ENCODE measurements at places on chromosomes 2 and 18.

- no peak for DNase-seq
Measured at GRCh38 chr2:171963198-171963597, 36.6 kb upstream of the METAP1D start.

DNA sequence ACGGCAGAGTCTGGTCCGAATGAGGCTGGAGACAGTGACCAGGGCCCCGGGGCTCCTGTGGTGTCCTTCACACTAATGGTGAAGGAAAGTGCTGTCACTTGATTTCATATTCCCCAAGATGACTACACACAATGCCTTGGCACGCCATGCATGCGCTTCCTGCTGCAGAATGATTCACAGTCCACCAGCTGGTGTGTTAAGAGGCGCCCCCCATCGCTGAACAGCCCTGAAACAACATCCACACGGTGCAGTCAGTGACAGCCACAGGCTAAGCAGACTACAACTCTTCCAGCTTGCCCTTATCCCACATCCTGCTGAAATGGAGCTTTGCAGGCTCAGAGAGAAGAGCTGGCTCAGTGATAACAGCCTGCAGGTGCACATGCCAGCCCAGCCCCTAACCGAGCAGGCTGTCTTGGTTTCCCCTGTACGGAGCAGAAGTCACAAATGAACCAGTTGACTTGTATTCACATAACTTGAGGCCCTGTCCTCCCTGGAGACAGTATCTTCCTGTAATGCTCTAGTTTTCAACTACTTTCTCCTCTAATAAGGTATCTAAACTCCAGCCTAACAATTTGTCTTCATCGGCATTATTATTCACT lies 24.3 kb upstream of the CDH20 start:
- DNase-seq: no peak

DNA sequence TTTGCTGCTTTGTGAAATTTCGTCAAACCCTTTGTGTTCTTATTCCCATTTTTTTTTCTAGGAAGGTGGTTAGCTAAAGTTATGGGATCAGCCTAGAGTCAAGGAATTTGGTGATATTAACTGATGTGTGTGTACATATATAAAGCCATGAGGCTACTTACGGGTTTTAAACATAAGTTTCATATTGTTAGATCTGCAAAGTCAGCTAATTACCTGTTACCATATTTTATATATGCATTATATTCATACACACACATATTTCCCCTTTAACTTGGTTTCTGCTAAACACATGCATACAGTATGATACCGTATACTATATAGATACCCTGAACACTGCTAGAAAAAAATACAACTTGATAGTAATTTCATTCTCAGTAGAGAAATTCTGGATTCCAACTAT lies 241.0 kb downstream of the NYAP2 start:
- DNase-seq: no peak

- DNase-seq: no peak
Measured at GRCh38 chr2:30764021-30764800, 43.0 kb downstream of the CAPN13 start.

- no peak for DNase-seq
Measured at GRCh38 chr2:47015206-47015605, 99.6 kb upstream of the MCFD2 start.

DNA sequence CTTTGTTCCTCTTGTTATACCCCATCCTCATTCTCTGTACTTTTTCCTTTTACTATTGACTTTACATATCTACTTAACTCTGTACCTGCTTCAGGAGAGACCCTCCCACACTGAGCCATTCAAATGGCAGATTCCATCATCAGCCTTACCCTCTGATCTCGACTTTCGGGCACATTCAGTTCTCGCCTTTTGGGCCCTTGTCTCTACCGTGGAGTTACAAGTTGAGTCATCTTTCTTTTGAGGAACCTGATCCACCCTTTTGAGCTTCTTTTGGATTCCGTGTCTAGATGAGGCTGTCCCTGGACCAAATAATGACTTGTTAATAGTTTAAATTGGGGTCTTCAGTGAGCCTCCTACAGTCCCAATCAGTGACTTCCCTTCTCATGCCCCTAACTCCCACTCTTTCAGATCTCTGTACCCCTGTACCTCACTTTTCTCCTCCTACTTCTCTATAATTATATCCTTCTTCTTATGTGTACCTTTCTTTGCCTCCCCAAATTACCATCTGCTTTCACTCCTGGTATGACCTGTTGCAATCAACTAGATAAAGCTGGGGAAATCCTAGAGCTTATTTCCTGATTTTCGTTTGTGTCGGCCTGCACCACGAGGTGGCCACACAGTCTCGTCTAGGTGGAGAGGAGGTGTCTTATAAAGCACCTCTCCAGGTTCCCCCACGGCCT lies 17.2 kb downstream of the SP110 start:
- DNase-seq: no peak

- no peak for DNase-seq
Measured at GRCh38 chr18:27278131-27278530, 93.0 kb upstream of the CHST9 start.

DNA sequence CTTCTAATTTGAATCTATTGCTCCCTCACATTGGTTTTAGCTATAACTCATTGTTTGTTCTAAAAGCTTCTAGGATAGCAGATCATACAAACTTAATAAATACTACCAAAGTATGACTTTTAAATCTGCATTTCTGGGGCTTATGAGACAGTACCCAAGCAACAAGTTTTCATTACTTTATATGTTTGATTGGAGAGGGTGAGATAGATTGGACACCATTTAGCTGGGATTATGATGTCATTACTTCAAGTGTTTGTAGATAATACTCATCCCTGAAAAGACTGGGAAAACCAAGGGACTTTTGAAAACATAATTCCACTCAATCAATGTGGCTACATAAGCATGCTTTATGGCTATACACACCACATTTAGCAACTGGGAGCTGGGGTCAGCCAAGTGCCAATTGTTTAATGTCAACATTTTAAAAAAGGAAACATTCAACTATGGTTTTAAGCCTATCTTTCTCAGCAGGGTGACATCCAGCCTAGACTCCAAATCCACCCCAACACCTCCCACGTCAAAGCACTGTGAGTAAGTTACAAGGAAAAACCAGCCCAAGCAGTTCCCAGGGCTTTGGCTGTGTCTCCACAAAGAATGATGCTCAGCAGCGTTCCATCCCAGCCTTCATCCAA lies 119.9 kb downstream of the ETAA1 start:
- DNase-seq: no peak

DNA sequence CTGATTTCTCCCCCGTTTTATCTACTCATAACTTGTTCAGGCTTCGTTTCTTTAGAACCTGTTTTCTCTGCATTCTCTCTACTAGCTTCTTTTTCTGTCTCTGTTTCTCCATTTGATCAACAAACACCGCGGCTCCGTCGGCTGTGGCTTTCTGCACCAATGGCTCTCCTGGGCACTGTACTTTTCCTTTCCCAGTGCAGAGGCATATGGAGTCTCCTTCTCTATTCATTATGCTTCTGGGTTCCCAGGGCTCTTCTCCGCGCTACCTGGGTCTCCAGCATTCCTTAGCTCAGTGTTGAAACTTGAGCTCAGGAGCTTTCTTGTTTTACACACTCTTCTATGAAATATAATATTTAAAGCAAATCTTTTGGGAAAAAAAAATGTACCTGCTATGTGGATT lies 196.6 kb upstream of the SOX11 start:
- DNase-seq: no peak

DNA sequence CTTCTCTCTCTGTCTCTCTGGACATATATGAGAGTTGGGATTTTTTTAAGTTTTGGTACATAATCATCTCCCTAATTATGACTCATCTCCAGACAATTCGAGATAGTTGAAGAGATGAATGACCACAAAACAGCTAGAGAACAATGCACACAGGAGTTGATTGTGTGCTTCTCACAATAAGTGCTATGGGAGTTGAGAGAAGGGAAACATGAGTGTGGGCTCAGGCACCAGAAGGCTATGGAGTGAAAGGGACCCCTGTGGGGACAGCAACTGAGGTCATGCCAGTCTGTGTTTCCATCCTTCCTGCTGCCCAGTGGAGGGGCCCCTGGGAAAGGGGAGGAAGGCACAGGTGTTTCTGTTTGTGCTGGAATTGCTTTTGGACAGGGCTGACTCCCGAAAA lies 6.5 kb upstream of the YWHAQ start:
- DNase-seq: no peak

DNA sequence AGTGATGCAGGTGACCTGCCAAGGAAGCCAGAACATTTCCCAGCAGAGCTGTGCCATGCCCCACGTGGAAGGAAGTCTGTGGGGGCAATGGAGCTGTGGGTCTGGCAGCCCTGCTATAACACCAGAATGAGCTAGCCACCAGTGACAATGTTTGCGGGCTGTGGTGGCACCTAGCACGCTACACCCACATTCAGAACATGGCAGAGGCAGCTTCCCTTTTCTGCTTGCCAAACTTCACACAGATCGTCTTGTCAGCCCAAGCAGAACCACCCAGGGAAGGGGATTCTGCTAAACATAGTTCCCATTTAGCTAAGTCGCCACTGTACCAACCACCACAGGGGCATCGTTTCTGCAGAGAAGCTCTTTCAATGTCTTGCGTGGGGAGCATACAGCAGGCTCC lies 27.0 kb upstream of the CCDC93 start:
- no peak for DNase-seq

- no peak for DNase-seq
Measured at GRCh38 chr2:159009940-159010339, 41.5 kb downstream of the TANC1 start.

DNA sequence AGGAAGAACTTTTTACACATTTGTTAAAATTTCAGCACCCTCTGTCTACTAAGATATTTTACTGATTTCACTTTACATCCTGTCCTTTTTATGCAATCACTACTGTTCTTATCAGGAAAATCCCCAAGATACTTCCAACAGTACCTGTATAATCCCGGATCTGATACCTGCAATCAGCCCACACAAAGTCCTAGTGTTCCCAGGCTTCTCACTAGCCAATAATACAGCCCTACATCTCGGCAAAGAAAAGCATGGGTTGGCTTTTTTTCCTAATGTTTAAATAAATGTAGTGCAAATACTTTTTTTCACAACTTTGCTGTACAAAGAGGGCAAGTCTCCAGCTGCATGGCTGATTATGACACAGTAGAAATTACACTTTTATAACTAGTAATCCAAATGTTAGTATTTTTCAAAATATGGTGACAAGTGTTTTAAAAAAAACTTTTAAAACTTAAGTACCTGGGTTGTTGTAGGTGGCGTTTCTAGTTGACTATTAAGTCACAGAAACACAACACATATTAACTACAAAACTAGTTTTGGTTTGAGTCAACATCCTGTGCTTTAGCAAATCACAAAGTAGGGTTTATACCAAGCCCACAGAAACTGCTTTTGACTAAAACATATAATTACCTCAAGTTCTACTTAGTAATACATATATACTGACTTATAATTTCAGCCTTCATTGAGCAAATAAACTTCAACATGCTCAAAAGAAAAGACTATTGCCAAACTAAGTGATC lies 19.5 kb downstream of the CNOT11 start:
- DNase-seq: no peak

- no peak for DNase-seq
Measured at GRCh38 chr2:159903443-159904126, 105.6 kb upstream of the CD302 start.

GRCh38 chr18:58046794-58047555 lies 2.9 kb downstream of the NEDD4L start:
- no peak for DNase-seq

DNA sequence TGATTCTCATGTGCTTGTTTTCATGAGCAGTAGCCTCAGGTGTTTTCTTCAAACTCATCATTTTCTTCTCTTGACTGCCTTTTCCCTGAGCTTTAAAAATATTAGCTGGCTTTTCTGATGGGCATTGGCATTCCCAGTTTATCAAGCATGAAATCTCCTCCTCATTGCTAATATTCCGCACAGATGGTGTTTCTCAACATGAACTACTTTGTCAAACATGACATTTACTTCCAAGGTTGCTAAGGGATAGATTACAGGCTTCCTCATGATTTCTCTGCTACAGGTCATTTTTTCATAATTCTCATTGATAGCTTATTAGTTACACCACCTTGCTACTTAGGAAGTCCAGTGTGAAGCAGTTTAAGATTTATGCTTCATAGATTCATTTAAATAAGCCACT lies 1116.9 kb upstream of the CNTNAP5 start:
- DNase-seq: no peak

GRCh38 chr2:20231598-20232026 lies 6.7 kb upstream of the SDC1 start:
- peak; percentile 100 for DNase-seq

- no peak for DNase-seq
Measured at GRCh38 chr18:79527656-79528315, 132.1 kb downstream of the NFATC1 start.

DNA sequence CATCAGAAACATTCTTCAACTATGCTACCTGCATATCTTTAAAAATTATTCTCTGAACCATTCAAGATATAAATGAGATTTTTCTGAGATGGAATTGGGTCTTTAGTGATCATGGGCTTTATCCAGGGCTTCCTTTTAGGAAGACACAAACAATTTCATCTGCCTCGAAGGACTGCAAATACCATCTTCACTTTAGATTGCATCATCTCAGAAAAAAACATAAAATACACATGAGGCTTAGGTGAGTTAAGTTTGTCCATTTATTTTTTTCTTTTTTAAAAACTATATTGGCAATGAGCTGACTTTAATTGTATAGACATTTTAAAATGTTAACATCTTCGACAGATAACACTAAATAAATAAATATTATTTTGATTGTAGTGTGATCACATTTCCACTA lies 20.1 kb downstream of the TTN start:
- no peak for DNase-seq

- DNase-seq: no peak
Measured at GRCh38 chr18:67510831-67511230, 5.7 kb downstream of the DSEL start.

DNA sequence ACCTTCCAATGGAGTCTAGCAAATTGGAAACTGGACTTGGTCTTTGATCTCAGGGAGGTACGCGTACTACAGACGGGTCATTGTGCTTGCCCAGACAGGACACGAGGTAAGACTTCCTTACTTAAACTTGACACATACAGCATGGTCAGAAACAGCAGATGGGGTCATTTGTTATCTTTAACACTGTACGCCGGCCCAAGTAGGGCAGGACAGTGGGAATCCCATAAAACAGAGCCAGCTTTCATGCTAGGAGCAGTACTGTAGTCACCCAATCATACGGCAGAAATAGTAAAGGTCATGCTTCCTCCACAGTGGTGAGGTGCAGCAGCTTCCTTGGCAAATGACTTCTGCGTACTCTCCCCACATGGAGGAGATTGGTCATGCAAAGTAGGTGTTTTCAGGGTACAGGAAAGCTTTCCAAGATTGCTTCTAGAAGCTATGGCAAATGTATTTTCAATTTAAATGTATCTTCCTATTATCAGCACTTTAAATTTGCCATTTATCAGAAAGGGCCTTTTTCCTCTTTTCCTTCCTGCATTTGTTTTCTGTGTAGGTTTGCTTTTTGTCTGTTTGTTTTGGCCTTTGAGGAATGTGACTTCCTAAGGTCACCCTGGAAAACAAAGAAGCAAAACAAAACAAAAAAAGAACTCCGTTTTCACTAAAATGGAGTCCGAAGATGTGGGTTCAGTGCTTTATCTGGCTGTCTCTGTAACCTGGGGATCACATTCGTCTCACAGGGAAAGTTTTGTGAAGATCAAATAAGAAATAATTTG lies 74.0 kb upstream of the DSG1 start:
- no peak for DNase-seq

- no peak for DNase-seq
Measured at GRCh38 chr2:433216-433615, 145.3 kb upstream of the ALKAL2 start.

- DNase-seq: peak; percentile 72
Measured at GRCh38 chr2:159157361-159158209, 128.9 kb downstream of the WDSUB1 start.

Data from keratinocyte (primary cell).